ENCODE measurements at places on chromosomes 4 and X. TPM values are rescaled to one million over a fixed set of nuclear protein-coding genes. Genes with fewer than 3 reads are reported as not detected.

Gene ZNF711
- total RNA-seq = 52.6 TPM

Gene SLC9B1
- total RNA-seq = 5.2 TPM

Gene GPR143
- 0.79 TPM for total RNA-seq

Gene SPANXA1
- total RNA-seq = not detected

Gene PFKFB1
- total RNA-seq = 0.16 TPM

Gene FRAS1
- total RNA-seq = 20.5 TPM

Gene SLC7A11
- total RNA-seq = 1.2 TPM

Gene RHOH
- total RNA-seq = 1.6 TPM

Gene IQCM
- not detected for total RNA-seq

Gene TMEM154
- total RNA-seq = 17.2 TPM

Gene APLN
- 1.8 TPM for total RNA-seq

Gene F11
- total RNA-seq = not detected

Gene KLHL13
- total RNA-seq = 85.8 TPM

Gene TAF7L
- 0.26 TPM for total RNA-seq

Gene PAK3
- total RNA-seq = 6.9 TPM

Gene IGFBP7
- 288 TPM for total RNA-seq

Gene S100P
- total RNA-seq = 88.9 TPM

Gene ACE2
- 2.1 TPM for total RNA-seq

Gene NDST3
- 2.2 TPM for total RNA-seq

Gene RTL3
- total RNA-seq = 0.95 TPM

Gene RAB9B
- total RNA-seq = 33.6 TPM

Gene MAGEH1
- 72.5 TPM for total RNA-seq

Gene CXCL10
- total RNA-seq = 7.6 TPM

Gene PAGE2
- total RNA-seq = not detected

Gene XK
- 4.2 TPM for total RNA-seq

Gene CHST7
- total RNA-seq = 5.9 TPM

Gene MAGEA4
- total RNA-seq = not detected

Gene ZBTB33
- 28.1 TPM for total RNA-seq

Gene SMIM31
- total RNA-seq = 0.42 TPM

Gene TCEANC
- 9.0 TPM for total RNA-seq

Gene CAPN6
- total RNA-seq = 52.4 TPM

Gene AADAT
- total RNA-seq = 12.1 TPM

Gene CT47C1
- not detected for total RNA-seq

Gene CXXC4
- total RNA-seq = 5.1 TPM

Gene PNMA5
- not detected for total RNA-seq

Gene FHIP1A
- 7.7 TPM for total RNA-seq

Gene NELFA
- total RNA-seq = 17.4 TPM

Gene SLC2A9
- 10.4 TPM for total RNA-seq

Gene AMBN
- not detected for total RNA-seq

Gene HELT
- not detected for total RNA-seq

Gene C4orf50
- 0.32 TPM for total RNA-seq

Gene MAGED2
- 339 TPM for total RNA-seq

Gene FBXL5
- 211 TPM for total RNA-seq

Gene IL2
- total RNA-seq = not detected

Gene TRPC5OS
- not detected for total RNA-seq

Gene SMR3B
- not detected for total RNA-seq

Gene PRKG2
- total RNA-seq = 2.1 TPM

Gene ARMCX4
- total RNA-seq = 28.0 TPM

Gene TRIM61
- total RNA-seq = 3.6 TPM

Gene NPY5R
- 0.53 TPM for total RNA-seq

Gene TRIM60
- total RNA-seq = not detected
